SK-N-SH treated with all-trans-retinoic acid at 6 μM for 48 hours (cell line): ENCODE measurements at places on chromosomes 4 and X.

DNA sequence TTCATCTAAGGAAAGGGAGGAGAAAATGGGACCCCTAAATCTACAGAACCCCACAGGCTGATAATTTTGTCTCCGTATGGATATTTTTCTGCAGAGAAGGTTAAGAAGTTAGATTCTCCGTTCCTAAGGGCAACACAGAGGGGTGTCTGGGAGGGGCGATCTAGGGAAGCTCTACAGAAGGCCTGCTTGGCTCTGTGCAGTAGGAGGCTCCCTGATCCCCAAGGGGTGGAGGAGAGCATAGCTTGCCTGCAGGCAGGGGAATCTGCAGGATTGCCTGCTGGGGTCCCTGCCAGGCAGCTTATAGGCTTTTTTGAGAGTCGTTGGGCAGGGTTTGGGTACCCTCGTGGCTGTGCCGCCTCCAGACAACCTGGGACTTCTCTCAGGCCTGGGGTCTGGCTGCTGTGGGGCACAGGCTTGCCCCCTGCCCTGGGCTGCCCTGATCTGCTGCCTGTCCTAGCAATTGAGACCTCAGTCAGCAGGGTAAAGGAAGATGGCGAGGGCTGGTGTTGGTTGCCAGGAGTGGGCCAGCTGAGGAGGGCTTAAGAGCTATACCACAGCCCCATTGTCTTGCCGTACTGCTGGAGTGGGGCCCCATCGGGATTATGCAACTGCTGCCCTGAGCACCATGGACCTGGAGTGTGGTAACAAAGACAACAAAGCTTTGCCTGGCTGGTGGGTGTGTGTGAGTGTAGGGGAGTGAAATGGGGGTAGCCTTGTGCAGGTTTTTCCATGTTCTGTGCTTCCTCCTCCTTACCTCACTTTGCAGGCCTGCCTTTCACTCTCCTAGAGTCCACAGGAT is 74.1 kb downstream of the EFNB1 start:
- no peak; the same call in 1 of the 3 replicates for ATAC-seq

DNA sequence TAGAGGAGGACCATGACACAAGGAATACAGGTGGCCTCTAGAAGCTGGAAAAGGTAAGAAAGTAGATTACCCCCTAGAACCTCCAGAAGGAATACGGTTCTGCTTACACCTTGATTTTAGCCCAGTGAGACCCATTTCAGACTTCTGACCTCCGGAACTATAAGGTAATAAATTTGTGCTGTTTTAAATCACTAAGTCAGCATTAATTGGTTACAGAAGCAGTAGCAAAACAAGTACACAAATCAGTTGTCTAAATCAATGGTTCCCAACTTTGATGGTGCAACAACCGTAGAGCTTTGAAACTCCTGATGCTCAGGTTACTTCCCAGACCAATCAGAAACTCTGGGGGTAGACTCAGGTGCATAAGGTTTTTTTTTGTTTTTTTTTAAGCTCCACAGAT is 113.6 kb downstream of the RTL9 start:
- no peak for ATAC-seq

GRCh38 chr4:36133086-36133485 is 111.2 kb downstream of the ARAP2 start:
- no peak for ATAC-seq

- ATAC-seq, result no peak
Measured at GRCh38 chr4:10185518-10186227, 69.1 kb upstream of the WDR1 start.

- ATAC-seq, result no peak
Measured at GRCh38 chr4:98490251-98490650, 168.2 kb downstream of the TSPAN5 start.
